ENCODE measurements at places on chromosomes 4 and X.

GRCh38 chr4:95847908-95848460 is 8.1 kb downstream of the PDHA2 start:
- DNase-seq = no peak

DNA sequence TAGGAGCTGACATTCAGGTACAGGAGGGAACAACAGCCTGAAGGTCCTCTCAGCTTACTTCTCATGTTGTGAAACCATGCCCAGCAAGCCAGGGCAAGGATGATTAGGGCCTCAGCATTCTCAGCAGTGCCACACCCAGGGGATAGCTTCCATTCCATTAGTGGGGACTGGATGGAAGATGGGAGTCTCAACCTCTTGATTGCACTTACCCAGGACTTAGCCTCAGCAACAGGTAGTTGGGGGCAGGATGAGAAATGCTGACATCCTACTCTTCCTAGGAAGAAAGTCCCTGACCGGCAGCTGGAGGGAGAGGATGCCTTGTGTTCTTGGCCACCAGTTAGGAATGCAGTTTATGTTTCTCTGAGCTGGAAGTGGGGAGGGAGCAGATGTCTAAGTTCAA is 8.8 kb upstream of the BEX3 start:
- no peak for DNase-seq

- DNase-seq = no peak
Observed at GRCh38 chr4:136103616-136104015, 1428.7 kb downstream of the PCDH18 start.

GRCh38 chrX:17160975-17161374 is 214.0 kb upstream of the NHS start:
- DNase-seq = no peak

- DNase-seq = no peak
Observed at GRCh38 chrX:111854556-111855490, 21.2 kb upstream of the TRPC5OS start.

GRCh38 chr4:76059750-76060149 is 14.8 kb upstream of the ART3 start:
- DNase-seq = no peak

DNA sequence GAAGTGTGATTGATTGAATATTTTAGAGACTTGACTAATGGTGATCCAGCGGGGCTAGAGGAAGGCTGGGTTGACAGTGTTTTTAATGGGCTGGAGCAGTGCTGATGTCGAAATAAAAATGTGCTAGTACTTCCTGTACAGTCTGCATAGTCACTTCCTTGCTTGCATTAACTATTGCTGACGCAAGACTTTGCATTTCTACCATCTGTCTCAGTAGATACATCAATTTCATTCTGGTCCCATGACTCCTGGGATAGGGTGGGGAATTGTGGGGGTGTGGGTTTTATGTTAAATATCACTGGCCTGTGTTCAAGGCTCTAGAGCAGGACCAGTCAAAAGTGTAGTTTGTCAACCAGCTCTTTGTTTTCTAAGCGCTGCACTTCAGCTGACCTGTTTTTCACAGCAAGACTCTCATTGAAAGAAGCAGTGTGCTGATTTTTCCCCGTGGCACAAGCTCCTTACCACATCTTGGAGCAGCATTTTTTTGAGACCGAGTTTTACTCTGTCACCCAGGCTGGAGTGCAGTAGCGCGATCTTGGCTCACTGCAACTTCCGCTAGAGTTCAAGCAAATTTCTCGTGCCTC is 35.2 kb upstream of the PHEX start:
- peak; percentile 27 for DNase-seq

GRCh38 chr4:31682796-31683195 is 962.6 kb downstream of the PCDH7 start:
- no peak for DNase-seq

- no peak for DNase-seq
Observed at GRCh38 chr4:174215961-174216680, 67.3 kb downstream of the FBXO8 start.

- DNase-seq = no peak
Observed at GRCh38 chr4:8291701-8292477, 22.3 kb downstream of the HTRA3 start.

DNA sequence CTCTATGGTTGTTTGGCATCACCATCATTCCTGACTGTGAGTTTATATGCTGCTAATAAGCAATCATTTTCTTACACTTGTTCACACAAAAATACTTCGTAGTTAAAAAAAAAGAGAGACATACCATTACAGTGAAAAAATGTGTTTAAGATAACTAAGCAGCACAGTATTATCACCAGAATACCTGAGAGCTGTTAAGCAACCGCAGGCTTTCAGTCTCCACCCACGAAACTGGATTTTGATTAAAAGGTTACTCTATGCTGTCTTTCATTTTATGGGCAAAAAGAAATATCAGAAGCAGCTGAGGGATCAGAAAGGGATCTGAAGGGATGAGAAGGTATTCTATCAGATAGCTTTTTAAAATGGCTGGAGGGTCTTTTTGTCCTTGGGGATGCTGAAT is 148.3 kb downstream of the NEK1 start:
- no peak for DNase-seq

DNA sequence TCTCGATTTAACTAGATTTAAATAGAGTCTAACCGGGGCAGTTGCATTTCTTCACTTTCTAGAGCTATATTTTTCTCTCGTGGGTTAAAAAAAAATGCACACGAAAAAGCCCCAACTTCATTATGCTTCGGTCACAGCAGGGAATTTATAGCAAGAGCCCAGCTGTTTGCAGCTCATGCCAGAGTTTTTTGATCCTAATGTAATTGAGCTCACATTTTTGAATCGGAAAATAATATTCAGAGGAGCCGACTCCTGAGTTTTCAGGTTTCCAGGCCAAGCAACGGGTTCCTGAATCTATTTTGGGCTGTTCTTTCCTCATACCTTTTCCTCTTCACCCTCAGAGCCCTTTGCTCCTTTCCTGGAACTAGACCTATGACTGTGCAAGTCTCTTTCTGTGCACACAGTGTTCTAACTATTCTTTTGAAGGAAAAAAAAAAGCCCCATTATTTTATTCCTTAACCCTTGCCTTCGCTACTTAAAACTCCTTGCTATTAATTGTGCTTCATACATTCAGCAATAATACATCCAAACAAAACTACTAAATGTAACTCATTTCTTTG is 27.5 kb upstream of the ESX1 start:
- no peak for DNase-seq

DNA sequence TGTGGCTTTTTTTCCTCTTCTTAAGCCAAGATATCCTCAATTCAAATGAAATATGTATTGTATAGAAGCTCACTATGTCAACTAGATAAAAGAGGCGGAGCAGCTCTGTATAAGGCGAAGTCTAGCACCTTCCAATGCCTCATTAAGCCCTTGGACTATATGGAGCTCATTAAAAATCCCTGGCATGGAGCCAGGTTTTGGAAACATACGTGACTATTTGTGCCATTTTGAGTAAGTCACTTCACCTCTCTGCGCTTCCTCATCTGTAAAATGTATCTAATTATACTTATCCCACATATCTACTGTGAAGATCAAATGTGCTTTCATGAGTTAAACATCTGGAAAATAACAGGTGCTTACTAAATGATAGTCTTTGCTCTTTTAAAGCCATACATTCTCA is 57.2 kb downstream of the YIPF6 start:
- no peak for DNase-seq

- no peak for DNase-seq
Observed at GRCh38 chr4:101155945-101156344, 191.4 kb downstream of the PPP3CA start.

DNA sequence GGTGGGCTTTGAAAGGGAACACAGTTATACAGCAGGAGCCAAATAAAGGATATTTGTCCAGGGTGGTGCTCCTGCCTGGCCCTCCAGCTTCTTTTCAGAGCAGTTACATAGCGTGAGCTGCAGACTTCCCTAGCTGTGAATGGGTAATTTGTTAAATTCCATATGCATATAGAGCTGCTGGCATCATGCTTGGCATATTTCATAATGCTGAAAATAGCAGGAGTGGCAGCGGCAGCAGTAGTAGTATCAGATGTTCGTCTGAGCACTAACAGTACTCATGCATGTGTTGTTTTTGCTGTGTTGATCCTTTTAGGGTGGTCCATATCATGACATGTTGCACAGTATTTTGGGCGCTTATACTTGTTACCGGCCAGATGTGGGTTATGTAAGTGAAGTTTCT is 33.6 kb upstream of the TADA2B start:
- no peak for DNase-seq

GRCh38 chr4:108512615-108513505 is 107.5 kb upstream of the RPL34 start:
- no peak for DNase-seq

DNA sequence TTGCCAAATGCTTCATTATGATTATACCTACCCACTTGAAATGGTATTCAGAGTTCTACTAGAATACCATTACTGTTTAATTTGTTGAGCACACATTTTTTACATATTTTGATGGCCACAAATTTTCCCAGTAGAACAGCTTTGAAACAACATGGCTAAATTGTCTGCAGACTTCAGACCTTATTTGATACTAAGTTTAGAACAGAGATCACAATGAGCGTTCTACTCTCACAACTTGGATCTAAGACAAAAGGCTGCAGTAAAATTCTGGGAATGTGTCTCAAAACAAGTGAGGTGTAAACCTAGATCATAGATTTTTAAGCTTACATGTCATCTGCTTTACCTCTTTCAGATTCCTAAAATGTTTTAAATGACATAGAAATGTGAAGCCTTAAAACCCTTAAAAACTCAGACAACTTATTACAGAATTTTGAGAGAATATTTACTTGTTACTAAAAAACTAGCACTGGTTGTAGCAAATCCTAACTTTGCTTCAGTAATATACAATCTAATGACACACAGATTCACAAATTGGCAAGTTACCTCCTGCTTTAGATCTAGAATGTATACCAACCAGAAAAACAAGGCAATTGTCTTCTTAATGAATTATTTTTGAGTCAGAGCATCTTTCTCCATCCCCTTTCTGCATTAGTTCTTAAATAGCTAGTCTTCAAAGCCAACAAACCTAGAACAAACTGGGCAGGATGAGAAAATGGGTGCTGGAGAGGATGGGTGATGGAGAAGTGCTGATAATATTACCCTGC is 243.3 kb downstream of the SLC7A11 start:
- no peak for DNase-seq

DNA sequence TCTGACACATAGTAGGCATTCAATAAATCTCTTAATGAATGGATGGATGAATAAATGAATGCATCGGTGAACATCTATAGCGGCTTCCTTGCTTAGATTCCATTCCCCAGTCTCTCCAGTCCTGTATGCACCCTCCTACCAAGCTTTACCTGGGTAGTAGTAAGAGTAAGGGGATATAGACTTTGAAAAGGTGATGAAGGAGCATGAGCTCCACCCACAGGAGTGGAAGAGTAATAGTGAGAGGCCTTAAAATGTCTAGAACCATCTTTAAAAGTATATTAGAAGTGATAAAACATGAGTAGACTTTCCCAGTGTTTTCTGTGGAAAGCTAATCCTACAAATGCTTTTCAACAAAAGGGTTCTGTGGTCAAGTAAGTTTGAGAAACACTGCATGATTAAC is 35.5 kb upstream of the GPC3 start:
- no peak for DNase-seq

GRCh38 chr4:16009153-16009552 is 46.2 kb upstream of the FGFBP2 start:
- DNase-seq = no peak

DNA sequence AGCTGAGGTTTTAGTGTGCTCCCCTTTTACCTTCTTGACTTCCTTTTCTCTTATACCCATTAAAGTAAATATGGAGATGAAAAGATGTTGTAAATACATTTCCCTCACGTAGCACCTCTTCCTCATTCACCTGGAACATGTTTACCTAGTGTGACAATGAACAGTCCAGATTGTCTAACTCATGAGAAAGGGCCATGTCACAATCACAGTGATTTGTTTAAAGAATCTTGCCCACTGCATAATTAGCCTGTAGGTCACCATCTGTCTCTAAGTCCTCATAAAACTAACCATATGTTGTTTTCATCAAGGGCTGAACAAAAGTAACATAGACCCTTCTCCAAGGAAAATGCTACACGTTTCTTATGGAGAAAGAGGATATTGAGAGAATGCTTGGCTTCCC is 85.7 kb downstream of the TSPAN5 start:
- DNase-seq = no peak

- no peak for DNase-seq
Observed at GRCh38 chrX:39755143-39756032, 342.4 kb downstream of the BCOR start.

DNA sequence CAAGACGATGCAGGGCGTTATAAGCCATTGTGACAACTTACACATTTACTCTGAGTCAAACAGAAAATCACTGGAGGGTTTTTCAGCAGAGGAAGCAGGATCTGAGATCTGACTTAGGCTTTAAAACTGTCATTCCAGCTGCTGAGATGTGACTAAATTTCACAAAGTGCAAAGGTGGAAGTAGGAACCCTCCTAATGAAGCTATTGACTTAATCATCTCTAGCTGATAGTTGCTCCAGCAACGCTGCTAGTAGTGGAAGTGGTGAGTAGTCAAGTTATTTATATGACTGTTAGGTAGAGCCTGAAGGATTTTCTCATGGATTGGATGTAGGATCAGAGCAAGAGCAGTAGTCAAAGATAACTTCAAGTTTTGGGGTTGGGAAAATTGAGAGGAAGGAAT is 218.6 kb downstream of the GRID2 start:
- no peak for DNase-seq

DNA sequence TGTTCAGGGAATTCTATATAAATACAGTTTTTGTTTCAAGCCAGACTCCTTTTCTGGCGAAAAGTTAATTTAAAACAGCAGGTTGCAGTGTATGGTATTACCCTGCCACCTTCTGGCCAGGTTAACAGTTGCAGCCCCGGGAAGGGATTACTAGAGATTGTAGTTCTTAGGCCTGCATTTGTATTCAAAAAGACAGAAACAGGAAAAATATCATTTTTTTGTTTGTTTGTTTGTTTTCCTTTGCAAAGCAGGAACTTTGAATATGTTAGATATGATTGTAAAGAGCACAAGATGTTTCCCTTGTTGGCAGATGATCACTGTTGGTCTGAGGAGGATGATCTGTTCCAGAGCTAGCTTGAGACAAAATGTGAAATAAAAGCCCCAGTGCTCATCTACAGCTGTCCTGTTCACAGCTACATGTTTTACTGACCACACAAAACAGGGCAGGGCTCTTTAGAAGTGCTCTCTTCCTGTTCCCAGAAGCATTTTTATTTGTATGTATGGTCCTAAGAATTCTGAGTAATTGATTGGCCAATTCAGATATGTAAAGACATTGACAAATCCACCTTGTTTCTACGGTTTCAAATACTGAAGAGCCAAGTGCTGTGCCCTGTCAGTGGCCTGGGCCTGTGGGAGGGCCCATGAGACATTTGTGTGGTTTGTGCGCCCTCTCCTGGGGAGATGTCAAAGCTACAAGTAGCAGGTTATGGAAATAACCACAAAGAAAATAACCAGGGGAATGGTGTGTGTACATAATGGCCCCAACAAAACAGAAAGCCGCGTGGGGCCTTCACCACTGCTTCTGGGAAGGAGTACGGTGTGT is 57.9 kb downstream of the CLDN22 start:
- DNase-seq = peak; percentile 51

DNA sequence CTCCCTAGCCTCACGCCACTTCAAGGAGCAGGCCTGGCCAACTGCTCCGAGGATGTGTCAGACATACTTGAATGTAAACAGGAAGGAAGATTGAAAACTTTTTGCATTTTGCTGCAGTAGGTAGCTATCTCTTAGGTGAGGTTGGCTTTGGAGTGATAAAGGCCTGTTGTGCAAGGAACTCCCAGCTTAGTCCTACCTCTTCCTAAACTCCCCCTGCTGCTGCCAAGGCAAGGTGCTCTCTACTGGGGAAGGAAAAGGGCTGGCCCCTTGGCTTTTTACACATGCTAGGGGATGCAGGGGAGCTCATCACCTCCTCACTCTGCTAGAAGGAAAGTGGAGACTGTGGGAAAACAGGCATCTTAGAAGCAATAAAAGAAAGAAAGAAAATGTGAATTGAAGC is 10.7 kb upstream of the BRS3 start:
- DNase-seq = no peak

GRCh38 chrX:101037231-101037630 is 14.7 kb downstream of the TRMT2B start:
- DNase-seq = no peak
